ENCODE measurements at places on chromosomes 1 and 21. TPM values are rescaled to one million over a fixed set of nuclear protein-coding genes. Genes with fewer than 3 reads are reported as not detected.

Gene ROR1
- total RNA-seq, result 131 TPM

GRCh38 chr1:8389958-8390535 lies 72.1 kb downstream of the SLC45A1 start:
- no peak for DNase-seq

DNA sequence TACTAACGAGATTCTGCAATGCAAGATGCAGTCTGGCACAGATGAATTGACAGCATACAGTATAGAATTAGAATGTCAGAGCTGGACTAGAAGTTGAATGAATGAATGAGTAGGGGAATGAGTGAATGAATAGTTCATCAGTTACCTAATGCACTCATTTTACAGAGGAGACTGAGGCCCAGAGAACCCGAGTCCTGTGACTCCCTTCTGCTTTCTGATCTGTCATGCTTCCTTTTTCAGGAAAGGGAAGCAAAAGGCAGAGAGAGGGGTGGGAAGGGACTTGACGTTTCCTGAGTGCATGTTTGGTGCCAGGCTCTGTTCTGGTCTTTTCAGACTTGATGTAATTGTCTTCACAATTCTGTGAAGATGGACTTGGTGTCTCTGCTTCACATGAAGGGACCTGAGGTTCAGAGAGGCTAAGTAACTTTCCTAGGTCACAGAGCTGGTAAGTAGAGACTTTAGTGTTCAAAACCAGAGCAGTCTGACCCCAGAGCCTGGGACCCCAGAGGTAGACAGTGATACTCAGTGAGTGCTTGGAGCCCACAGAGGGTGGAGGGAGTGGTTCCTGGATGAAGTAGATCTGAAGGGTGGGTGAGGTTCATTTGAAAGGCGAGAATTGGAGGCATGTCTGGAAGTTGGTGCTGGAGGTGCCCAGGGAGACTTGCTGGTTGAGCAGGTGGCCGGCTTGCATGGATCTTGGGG lies 8.0 kb upstream of the MEX3A start:
- no peak for DNase-seq

DNA sequence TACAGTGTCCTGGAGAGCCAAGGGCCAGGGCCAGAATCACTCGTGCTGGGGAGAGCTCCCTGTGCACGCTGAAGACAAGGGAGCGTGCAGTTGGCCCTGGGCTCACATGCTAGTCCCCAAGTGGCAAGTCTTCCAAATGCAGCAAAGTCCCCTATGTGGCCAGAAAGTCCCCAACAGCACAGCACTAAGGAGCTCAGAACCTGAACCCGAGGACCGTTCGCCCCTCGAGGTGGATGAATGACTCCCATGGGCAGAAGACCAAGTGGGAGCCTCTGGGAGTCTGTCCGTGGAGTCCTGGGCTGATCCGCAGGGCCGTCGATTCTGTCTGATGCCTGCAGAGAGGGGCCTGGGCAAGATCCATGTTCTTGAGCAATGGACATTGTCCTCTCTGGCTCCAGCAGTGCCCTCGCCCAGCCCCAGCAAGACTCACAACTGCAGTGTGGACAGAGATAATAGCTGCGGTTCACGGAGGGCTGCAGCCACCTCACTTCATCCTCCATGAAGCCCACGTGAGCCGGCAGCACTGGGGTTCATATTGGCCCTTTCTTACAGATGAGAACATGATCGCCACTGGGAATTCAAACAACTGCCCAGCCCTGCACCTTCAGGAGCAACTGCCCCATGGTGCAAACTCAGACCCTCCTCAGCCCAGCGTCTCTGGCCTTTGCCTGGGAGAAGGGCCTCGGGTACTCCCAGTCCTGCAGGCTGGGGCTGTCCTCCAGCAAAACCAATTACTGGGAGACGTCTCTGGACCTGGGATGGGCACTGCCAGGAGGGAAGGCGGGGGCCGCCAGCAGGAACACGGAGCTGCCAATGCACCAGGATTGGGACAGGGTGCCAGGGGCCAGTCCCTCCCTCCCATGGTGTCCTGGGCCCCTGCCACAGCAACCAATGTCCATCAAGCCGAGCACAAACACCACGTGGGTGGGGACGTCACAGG lies 243.7 kb downstream of the NPHP4 start:
- DNase-seq, result peak; percentile 90

- no peak for DNase-seq
Observed at GRCh38 chr1:190754666-190755065, 277.0 kb upstream of the BRINP3 start.

Gene DEDD
- 36.7 TPM for total RNA-seq

DNA sequence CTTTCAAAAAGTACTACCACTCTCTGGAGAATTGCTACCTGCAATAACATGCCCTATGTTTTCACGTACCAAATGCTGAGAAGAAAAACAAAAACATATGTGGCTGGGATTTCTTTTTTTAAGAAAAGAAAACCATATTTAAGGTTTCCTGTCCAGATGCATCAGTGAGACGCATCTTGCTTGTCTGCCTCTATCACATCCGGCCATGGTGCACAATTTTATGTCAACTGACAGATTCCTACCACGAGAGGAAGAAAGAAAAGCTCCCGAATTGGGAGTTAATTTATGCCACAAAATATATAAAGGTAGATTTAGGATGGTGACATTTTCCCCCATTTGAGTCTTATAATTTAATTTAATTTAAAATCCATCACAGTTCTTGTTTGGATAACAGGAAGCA lies 62.3 kb upstream of the COL24A1 start:
- DNase-seq, result no peak

DNA sequence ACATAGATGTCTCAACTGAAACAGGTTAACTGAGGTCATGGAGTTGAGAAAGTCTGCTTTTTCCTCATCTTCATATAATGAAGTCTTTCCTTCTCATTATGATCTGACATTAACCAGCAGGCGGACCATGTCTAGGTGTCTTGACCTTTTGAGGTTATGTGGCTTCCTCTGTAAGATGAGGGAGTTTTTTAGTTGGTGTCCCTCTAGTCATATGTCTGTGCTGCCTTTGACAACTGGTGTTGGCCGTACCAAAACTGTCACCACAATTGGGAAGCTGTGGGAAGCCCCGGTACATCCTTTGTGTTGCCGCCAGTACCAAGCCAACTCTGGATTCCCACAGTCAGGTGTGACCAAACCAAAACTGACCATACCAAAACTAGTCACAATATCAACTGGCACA lies 105.1 kb downstream of the PBX1 start:
- no peak for DNase-seq

GRCh38 chr1:57064379-57065140 lies 98.7 kb upstream of the C8B start:
- no peak for DNase-seq

Gene IFI44L
- 29.7 TPM for total RNA-seq

GRCh38 chr1:236686815-236687160 lies 489 bp downstream of the ACTN2 start:
- no peak for DNase-seq

Gene LCE6A
- total RNA-seq, result not detected

DNA sequence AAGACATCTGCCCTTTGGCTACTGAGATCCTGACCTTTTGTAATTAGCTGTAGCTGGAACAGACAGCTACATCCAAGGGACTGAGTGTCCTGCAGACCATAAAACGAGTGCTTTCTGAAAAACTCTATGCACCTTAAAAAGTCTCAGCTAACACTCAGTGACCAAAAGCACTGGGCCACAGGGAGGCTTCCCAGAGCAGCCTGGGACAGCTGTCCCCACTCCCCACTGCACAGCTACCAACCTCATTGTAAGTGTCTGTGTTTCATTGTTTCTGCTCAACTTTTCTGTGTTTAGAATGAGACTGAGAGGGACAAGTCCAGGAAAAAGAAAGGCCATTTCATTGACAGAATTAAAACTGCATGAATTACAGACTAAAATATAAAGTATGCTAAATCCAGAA lies 80.7 kb downstream of the SMYD2 start:
- no peak for DNase-seq

DNA sequence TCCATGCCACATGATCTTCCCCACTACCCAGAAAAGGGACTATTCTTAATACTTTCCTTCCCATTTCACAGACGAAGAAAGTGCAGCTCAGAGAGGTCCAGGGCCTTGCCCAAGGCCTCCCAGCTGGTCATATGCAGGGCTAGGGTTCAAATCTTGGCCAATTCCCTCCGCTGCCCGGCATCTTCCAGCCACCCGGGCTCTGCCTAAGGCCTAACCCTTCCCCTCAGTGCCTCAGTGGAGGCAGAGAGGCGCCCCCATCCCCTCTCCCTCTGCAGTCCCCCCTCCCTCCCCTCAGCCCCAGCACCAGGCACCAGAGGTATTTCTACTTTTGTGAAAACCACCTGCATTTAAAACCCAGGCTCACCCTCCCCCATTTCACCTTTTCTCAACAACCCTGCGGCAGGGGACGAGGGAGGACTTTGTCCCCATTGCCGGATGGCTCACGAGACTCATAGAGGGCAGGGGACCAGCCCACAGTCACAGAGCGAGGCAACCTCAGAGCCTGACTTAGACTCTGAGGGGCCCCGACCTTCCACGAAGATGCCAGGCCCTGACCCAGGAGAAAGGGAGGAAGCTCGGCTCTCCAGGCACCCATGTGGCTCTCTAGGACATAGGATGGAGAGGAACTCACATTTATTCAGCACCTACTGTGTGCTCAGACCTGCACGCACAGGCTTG lies 12.3 kb downstream of the LAPTM5 start:
- no peak for DNase-seq

DNA sequence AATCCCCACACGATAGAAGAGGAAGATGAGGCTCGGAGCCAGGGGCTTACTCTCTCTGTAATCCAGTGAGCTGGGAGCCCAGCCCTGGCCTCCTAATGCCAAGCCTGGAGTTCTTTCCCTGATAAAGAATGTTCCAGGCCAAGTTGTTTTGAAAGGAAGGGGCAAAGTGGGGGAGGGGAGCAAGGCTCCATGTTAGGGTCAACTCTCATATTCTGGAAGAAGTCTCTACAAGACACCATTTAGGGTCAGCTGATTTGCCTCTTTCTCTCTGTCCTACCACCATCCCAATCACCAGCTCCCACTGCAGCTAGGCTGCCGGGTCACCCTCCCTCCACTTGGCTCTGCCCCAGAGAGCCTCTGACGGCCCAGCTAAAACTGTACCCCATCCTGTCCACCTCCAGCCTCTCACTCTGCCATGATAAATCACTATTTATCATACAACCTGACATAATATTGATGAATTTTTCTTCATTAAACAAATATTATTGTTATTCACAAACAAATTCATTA lies 95.0 kb downstream of the GLIS1 start:
- peak; percentile 24 for DNase-seq

GRCh38 chr1:113488576-113489177 lies 98.4 kb downstream of the MAGI3 start:
- DNase-seq, result peak; percentile 59

DNA sequence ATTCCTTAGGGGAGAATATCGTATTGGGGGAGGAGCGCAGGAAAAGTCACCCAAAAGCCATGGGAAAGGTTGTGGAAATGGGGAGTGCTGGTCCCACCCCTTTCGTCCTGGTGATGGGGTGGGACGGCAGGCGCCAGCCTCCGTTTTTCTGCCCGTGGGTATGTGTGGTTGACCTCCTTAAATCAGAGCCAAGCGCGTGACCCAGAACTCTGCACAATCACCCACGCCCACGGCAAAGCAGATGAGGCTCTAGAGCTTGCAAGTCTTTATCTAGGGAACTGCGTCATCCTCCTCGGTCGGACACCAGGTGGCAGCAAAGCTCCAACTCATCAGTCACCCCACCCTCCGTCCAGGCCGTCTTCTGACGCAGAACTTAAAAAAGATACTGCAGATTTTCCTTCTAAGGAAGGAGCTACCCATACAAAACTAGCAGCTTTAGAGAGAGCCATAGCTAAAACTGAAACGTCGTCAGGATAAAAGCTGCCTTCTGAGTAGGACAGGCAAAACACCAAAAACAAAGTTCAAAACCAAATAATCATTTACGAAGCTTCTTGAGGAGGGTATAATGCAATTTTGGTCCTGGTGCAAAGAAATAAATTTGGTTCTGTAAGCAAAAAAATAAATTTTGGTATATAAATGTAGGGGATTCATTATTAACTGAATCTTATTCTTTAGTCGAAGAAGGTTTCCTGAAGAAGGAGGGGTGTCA lies 62.0 kb downstream of the TBX19 start:
- peak; percentile 87 for DNase-seq

DNA sequence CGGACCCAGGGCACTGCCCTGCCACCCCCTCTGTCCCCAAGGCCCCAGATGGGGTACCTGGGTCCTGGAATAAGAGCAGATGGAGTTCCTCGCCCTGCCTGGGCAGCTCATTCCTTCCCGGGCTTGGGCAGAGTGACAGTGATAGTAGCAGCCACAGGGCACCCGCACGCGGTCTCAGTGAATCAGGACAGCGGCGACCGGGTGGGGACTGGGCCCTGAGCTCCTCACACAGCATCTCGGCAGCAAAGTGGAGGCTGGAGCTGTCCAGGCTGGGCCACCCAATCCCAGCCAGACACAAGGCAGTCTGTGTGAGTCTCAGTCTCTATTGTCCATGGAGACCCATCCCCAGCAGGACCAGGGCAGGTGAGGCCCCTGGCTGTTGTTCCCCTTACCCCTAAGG lies 37.4 kb upstream of the CCDC27 start:
- DNase-seq, result no peak

Gene RAD54L
- 9.9 TPM for total RNA-seq

DNA sequence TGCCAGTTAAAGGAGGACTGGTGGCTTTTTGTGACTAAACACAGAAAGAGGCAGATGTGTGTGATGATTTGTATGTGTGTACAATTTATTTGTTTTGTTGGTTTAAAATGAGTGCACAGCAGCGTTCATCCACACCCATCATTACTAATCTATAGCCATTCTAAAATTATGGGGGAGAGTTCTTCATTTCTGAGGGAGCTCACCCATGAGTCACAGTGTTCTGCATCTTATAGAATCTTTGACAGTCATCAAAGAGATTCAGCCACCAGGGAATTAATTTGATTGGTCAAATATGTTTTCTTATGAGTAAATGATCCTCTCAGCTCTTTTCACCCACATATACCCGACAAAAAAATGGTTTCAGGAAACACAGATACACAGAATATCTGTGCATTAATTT lies 147.9 kb downstream of the GREM2 start:
- no peak for DNase-seq

Gene OR2T33
- not detected for total RNA-seq

GRCh38 chr21:41674402-41674801 lies 92.5 kb downstream of the RIPK4 start:
- DNase-seq, result no peak

Gene LMX1A
- total RNA-seq, result not detected

GRCh38 chr1:177340601-177341067 lies 169.9 kb downstream of the BRINP2 start:
- DNase-seq, result no peak

DNA sequence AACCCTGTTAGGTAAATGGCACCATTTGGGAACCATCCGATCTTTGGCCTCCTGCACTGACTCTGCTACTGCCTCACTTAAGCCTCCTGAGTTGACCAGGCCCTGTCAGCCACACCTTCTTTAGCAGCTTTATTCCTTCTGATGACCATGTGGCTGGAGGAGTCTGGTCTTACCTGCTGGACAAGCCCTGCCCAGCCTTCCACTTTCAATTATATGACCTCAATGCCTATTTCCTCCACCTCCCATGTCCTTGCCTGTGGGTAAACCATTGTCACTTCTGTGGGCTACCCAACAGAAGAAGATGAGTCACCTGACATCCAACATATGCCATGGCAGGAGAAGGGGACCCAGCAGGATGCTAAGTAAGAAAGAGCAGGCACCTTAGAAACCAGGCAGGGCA lies 393.8 kb downstream of the NTNG1 start:
- no peak for DNase-seq

Data from chondrocyte (in vitro differentiated cells).